Omental fat pad (tissue), 4 donors: ENCODE measurements at places on chromosomes 12 and 14.

DNA sequence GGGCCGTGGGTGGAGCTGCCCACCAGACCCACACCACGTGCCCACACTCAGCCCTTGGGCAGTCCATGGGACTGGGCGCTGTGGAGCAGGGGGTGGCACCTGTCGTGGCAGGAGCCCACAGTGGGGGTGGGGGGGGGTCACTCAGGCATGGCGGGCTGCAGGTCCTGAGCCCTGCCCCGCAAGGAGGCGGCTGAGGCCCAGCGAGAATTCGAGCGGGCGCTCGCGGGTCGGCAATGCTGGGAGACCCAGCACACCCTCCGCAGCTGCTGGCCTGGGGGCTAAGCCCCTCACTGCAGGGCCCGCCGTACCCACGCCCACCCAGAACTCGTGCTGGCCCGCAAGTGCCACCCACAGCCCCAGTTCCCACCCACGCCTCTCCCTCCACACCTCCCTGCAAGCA, 132.6 kb upstream of the GARIN2 start:
- no peak for DNase-seq

DNA sequence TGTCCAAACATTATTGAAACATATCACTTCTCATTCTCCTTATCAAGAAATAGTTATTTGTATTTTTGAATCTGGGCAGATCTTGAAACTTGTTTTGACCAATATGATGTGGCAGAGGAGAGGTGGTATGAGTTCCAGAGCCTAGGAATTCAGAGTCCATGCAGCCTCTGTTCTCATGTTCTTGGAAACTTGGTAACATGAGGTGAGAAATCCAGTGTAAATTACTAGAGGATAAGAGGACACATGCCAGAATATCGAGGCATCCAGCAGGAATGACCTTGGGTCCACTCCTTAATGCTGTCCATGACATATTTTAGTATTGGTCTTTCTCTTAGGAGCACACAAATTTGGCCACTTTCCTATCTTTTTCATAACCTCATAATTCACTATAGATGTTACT, 1374.6 kb downstream of the FSCB start:
- DNase-seq = no peak

- no peak for DNase-seq
Measured at GRCh38 chr14:58428118-58428683, 682 bp downstream of the KIAA0586 start.

- no peak for DNase-seq
Measured at GRCh38 chr12:22321638-22322037, 12.9 kb downstream of the ST8SIA1 start.

GRCh38 chr12:109632342-109632741, 58.7 kb downstream of the MVK start:
- DNase-seq = no peak

GRCh38 chr14:54472315-54472714, 16.5 kb downstream of the GMFB start:
- DNase-seq = no peak
